H4 (cell line): ENCODE measurements at places on chromosomes 5 and 9. TPM values are rescaled to one million over a fixed set of nuclear protein-coding genes. Genes with fewer than 3 reads are reported as not detected.

DNA sequence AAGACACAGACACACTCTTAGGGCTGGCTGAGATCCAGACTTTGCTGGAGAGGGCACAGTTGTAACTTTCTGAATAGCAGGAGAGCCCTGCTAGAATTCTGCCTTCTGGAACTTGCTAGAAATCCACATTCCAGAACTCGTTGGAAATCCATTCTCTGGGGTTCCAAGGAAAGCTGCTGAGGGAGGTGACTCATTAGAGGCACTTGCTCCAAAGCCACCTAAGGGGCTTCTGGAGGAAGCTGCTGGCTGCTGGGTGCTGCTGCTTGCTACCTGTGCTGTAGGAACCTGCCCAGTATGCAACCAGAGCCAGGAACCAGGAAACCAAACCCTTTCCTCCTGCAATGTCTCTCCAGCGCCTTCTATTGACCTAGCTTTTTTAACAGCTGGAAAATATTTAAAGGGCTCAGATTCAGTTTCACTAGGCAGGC is 4.1 kb upstream of the TLE4 start:
- DNase-seq, result no peak

DNA sequence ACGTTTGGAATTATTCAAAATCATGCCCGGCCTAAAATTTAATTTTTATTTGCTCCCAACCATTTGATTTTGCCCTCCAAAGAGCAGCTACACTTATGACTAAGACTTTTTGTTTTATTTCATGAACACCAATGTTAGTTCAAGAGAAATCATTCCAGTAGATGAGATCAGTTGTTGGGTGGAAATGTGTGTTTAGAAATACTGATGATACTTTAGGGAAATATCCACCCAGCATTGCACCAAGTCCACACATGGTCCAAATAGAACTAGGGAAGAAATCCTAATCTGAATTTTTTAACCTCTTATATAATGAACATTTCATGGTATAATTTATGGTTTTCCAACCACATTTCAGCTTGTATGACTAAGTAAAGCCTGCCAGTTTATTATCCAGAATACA is 28.3 kb upstream of the GOLPH3 start:
- no peak for DNase-seq

DNA sequence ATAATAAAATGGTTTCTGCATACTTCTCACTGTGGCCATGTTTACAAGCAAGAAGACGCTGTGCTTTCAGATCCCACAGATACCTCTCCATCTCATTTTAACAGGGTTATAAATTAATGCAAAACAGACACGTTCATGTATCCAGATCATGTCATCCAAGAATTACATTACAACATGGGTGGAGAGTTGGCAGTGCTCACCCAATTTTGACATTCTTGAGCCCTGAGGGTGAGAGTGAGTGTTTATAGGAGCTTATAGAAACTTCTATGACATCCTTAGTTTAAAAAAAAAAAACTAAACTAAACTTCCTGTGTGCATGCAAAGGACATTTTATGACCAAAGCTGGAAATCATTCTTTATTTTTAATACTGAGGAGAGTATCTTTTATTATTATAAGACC is 9.1 kb downstream of the PRKACG start:
- no peak for DNase-seq

GRCh38 chr5:179333796-179334761 is 11.2 kb downstream of the ADAMTS2 start:
- DNase-seq, result no peak

GRCh38 chr9:120937127-120937526 is 10.5 kb upstream of the TRAF1 start:
- no peak for DNase-seq

DNA sequence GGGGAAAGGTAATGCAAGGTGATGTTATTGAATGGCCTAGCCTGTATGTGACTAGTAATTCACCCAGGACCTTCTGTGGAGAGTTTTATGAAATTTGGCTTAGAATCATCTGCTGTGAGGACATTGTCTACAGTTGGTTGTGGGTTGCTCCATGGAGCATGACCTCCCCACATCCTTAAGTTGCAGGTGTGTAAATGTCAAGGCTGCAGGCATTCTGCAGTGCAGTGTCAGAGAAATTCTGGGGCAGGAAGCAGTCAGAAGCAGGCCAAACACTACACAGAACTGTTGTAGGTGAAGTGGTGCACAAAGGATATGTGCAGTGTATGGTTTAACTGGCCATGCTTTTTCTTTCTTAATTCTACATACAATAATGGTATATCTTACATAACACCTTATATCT is 588.3 kb downstream of the EBF1 start:
- no peak for DNase-seq

DNA sequence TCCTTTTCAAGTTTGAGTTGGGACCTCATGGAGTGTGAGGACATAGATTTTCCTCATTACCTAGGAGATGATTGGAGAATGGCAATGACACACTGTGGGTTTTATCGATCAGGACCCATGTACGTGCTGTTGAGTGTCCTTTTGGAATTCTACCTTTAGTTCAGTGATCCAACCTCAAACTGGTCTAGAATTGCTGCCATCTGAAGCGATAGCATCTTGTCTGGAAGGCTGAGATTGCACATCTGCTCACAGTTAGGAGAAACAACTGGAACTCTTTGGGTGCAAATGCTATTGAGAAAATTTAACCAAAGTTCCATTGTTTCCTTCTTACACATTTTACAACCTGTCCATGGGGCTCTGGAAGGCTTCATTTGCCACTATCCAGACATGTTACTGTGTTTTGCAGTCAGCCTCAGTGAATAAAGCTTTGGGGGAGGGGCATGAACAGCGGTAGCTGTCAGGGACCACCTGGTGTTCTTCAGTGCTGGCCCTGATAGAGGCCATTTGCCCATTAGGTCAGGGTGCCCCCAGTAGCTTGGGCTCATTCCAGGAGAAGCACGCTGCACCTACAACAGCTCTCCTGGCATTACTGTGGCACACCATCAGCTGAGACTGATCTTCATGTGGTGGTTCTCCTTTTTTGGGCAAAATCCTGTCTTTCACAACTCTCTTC is 123.1 kb downstream of the PDE8B start:
- DNase-seq, result no peak

DNA sequence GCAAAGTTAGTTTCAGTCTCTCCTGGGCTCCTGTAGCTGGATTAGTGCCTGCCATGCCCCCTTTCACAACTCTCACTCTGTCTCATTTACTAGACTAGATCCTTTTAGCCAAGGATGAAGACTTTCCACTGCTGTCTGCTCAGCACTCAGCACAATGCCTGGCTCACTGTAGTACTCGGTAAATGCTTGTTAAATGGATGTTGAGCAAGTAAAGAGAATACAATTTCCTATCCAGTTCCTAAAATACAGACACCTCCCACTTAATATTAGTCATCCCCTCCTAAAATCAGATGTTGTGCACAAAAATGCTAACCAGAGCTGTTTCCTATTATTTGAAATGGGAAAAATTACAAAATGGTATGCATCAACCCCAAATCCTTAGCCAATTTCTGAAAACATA is 195.8 kb downstream of the SREK1 start:
- DNase-seq, result no peak

GRCh38 chr9:126672634-126673284 is 59.0 kb downstream of the LMX1B start:
- DNase-seq, result no peak

DNA sequence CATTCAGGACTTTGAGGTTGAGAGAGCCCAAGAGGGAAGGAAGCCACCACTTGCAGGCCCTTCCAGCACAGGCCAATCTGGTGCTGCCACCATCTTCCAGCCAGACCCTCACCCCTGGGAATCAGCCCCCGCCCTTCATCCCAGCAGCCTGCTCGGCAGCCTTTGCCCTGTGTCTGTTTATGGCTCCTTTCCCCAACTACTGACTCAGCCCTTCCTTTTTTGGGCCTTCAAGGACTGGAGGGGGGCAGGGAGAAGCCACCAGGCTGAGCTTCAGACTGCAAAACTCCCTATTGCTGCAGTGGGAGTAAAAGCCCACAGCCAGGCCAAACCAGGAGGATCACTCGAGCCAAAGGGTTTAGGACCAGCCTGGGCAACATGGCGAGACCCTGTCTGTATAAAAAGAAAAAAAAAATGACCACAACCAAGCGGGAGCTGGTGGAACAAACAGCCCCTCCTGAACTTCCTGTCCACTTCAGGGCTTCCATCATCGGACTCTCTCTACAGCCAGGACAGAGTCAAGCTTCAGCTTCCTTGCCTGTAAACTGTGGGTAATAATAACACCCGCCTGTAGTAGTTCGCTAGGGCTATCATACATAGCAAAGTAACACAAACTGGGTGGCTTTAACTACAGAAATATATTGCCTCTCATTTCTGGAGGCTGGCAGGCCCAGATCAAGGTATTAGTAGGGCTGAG is 85.9 kb upstream of the IL17B start:
- DNase-seq, result no peak

- no peak for DNase-seq
Observed at GRCh38 chr5:169001394-169001793, 299.5 kb downstream of the SLIT3 start.

DNA sequence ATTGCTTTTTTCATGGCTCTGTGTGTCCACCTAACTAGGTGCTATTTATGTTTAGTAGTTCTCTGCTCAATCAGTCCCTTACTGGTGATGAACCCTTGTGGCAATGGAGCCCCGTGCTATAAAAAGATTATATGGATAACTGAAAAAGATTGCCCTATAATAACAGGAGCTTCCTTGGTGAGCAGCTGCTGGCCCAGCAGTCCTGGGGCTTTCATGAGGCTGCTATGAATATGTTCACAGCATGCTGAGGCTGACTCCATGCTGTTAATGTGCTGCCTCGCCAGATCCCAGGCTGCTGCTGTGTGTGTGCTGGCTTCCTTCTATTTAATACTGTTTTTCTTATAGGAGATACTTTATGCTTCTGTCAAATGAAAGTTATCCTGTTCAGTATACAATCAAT is 357.5 kb downstream of the TAF11L14 start:
- no peak for DNase-seq

DNA sequence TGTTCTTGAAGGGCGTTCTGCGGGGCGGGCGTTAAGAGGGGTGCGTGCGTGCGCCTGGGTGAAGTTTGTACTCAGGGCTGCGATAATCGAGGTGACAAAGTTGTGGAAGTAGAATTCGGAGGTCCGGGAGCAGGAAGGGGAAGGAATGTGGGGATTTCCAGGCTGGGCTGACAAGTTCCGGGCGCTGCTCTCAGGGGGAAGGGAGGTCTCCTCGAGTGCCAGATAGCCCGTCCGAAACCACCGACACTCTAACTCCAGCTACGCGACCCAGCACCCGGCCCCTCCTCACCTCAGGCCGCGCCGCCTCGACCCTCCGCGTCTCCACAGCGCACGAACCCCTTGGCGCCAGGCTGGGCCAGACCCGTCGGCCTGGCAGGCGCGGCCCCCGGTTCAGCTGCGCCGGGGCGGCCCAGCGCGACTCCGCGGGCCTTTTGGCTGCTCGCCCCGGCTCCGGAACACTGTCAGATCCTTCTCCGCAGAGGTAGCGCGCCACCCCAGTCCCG is at the start of gene IL6ST:
Gene IL6ST (minus strand): TSS at position 469 of the 503 bp plus-strand sequence. CDS start 18,685 bp downstream, outside the sequence.
- DNase-seq, result peak; percentile 63

DNA sequence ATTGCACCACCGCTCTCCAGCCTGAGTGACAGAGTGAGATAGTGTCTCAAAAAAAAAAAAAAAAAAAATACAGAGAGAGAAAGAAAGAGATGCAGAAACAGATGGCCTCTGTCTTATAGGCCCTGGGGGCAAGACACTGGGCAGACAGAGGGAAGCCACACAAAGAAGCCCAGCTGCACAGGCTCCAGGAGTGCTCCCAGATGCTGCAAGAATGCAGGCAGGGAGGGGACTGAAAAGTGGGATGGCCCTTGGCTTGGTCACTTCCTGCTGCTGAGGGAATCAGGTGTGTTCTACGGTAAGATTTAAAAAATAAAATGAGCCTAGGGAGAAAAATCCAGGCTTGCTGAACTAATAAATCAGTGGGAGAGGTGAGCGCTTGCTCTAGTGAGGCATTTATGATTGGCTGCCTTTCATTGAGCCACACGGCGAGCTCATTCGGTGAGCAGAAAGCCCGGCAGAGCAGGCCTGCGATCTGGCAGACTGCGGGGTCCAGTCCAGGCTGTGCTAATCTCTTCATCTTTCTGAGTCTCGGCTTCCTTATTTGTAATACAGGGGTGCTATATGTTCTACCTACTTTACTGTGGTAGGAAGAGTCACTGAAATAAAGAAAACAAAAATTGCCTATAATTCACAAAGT is 80.6 kb downstream of the RAD23B start:
- DNase-seq, result no peak

DNA sequence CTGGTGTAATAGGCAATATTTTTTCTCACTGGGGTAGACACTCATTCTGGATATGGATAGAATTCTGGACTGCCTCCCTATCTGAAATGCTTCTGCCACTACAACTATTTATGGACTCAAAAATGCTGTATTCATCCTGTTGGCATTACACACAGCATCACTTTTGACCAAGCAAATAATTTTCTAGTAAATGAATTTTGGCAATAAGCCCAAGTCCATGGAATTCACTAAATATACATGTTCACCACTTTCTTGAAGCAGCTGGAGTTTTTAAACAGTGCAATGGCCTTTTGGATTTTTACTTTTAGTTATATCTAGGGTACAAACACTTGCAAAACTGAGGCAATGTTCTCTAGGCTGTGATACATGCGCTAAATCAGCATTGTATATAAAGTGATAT is 724.9 kb upstream of the EDIL3 start:
- DNase-seq, result peak; percentile 10

DNA sequence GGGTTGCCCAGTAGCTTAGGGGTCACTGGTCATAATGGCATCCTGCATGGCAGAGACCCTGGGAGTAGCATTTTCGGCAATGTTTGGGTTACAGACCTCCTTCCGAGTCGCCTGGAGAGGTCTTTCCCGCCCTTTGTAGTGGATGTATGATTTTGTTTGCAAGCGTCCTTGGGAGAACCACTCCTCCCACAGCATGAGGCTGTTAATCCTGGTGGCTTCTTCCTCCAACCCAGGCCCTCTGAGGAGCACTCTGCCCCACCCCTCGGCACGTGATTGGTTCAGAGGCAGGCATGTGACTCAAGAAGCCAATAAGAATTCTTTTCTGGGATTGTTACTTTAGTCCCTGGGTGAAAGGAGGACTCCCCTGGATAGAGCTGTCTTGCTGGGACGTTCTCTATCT is 30.2 kb upstream of the GRHPR start:
- DNase-seq, result no peak

- DNase-seq, result no peak
Observed at GRCh38 chr9:116275418-116276195, 122.0 kb downstream of the PAPPA start.

- DNase-seq, result no peak
Observed at GRCh38 chr5:179266291-179267070, 78.8 kb downstream of the ADAMTS2 start.

GRCh38 chr9:35907711-35908503 is 1.4 kb upstream of the SPAAR start:
- peak; percentile 94 for DNase-seq

GRCh38 chr5:155733935-155734334 is 593.0 kb upstream of the SGCD start:
- no peak for DNase-seq

The C9orf153 gene
- not detected in 2 replicates for total RNA-seq

The RAB3C gene
- total RNA-seq, result not detected in 2 replicates

The C9 gene
- not detected in 2 replicates for total RNA-seq

The SEMA6A gene
- 1.5 and 5.0 TPM in 2 replicates for total RNA-seq

The CAPSL gene
- total RNA-seq, result not detected in 2 replicates

The PCDHGC4 gene
- total RNA-seq, result 0.10 TPM in 1 of 2 replicates, not detected in the other

The GRIA1 gene
- not detected in 2 replicates for total RNA-seq
